Renal cortical epithelial cell (primary cell): ENCODE measurements at places on chromosomes 3 and 15. TPM values are rescaled to one million over a fixed set of nuclear protein-coding genes. Genes with fewer than 3 reads are reported as not detected.

DNA sequence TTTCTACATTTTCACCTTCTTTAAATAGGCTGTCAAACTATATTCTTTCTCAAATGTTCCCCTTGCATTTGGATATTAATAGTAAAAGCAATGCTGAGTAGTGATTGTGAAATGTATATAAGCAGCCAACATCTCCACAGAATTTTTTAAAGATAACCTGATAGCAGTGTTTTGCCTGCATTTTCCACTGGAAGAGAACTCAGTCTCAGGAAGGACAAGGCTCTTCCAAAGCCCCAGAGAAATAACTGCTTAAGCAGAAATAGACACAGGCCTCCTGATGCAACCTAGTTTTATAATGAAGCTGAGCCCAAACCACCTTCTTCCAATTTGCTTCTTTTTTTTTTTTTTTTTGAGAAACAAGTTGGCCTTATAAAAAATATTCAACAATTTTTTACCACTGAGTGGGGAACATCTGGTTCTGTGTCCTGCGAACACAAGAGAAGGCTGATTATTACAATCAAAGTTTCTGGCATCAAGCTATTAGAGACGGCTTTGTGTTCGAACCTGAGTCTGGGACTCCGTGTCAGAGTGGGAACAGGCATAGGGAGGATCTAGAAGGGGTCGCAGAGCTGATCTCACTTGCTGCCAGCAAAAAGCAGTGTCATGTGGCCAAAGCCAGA lies 332.5 kb upstream of the TBL1XR1 start:
- no peak for DNase-seq

DNA sequence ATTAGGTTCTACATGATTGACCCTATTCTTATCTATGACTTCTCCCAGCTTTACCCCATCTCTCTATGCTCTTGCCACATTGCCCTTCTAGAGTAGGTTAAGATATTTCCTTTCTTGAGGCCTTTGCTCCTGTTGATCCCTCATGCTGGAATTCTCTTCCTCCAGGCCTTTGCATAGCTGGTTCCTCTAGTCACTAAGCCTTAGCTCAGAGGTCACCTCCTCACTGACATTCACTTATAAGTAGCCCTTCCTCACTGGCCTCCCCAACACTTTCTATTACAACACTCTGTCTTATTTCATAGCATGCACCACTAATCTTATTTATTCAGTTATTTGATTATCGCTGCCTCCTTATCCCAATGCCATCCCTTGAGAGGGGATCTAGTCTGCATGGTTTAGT lies 228.4 kb upstream of the COL8A1 start:
- peak; percentile 12 for DNase-seq

DNA sequence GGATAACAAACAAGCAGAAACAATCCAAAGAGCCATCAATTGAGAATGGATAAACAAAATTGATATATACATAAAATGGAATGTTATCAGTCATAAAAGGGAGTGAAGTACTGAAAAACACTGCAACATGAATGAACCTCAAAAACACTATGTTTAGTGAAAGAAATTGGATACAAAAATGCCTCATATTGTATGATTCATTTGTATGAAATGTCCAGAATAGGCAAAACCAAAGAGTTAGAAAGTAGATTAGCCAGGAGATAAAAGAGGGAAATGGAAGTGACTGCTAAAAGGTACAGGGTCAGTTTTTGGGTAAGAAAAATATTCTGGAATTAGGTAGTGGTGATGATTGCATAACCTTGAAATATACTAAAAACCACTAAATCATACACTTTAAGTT lies 9.8 kb upstream of the SLC25A36 start:
- no peak for DNase-seq

CRYGS gene
- 1.2 TPM in 1 of 2 replicates, not detected in the other for total RNA-seq

DNA sequence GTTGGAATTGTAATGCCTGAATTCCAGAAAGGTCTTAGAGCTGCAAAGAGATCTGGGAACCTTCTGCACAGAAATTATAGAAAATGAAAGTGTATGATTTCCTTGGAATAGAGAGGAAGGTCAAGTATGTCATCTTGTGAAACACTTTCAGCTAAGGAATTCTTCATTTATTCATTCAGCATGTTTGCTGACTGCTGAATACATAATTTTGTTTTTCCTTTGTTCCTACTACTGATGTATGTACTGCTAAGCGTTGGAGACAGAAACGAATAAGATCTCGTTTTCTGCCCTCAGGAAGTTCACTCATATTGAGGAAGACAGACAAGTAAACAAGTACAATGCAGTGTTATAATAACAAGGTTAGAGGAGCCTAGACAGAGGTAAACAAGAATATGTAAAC lies 14.3 kb upstream of the IL20RB start:
- no peak for DNase-seq

ANKRD34C gene
- not detected in 2 replicates for total RNA-seq

CPNE4 gene
- 0.05 and 0.35 TPM in 2 replicates for total RNA-seq

PLSCR2 gene
- total RNA-seq = 1.4 TPM in 1 of 2 replicates, not detected in the other

DNA sequence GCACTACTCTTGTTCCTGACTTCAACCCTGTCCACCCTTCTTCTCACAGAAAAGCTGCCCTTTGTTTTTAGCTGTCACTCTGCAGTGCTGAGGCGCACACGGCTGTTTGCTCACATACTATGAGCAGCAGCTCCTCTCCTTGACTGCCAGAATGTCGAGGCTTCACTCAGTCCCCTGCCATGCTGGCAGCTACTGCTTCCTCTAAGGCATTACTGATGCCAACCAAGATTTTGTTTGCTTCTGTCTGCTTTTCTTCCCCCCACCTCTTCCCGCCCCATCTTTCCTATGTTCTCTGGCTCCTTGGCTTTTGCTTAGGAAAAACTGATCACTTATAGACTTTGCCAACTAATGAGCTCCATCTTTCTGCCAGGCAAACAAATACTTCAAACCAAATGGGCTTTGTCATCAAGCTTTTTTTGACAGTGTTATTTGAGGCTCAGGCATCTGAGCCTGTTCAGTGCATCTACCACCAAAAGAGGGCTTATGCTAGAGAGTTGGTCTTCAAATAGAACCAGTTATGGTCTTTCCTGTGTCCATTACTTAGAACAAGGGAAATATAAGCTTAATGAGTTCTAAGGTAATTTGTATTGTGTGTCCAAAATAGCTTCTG lies 81.0 kb downstream of the FBXL2 start:
- DNase-seq = no peak

DNA sequence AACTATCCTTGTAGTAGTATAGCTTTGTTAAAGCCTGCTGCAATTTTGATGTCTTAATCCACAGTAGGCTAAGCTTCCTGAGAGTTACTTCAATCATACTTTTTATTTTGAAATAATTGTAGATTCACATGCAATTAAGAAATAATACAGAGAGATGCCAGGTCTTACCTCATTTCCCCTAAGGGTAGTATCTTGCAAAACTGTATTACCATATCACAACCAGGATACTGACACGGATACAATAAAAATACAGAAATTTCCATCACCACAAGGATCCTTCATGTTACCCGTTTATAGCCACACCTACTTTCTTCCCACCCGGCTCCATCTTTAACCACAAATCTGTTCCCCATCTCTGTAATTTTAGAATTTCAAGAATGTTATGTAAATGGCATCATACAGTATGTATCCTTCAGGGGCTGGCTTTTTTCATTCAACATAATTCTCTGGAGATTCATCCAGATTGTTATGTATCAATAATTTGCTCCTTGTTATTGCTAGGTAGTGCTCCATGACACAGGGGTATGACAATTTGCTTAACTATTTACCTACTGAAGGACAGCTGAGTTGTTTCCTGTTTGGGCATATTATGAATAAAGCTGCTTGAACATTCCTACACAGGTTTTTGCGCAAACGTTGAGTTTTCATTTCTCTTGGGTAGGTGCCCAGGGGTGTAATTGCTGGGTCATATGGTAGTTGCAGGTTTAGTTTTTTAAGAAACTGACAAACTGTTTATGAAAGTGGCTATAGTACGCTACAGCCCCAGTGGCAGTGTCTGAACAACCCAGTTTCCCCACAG lies 21.6 kb downstream of the BDH1 start:
- no peak for DNase-seq

GRCh38 chr3:72259755-72260587 lies 475.0 kb upstream of the PROK2 start:
- DNase-seq = no peak

INO80 gene
- total RNA-seq = 21.2 and 33.9 TPM in 2 replicates

DNA sequence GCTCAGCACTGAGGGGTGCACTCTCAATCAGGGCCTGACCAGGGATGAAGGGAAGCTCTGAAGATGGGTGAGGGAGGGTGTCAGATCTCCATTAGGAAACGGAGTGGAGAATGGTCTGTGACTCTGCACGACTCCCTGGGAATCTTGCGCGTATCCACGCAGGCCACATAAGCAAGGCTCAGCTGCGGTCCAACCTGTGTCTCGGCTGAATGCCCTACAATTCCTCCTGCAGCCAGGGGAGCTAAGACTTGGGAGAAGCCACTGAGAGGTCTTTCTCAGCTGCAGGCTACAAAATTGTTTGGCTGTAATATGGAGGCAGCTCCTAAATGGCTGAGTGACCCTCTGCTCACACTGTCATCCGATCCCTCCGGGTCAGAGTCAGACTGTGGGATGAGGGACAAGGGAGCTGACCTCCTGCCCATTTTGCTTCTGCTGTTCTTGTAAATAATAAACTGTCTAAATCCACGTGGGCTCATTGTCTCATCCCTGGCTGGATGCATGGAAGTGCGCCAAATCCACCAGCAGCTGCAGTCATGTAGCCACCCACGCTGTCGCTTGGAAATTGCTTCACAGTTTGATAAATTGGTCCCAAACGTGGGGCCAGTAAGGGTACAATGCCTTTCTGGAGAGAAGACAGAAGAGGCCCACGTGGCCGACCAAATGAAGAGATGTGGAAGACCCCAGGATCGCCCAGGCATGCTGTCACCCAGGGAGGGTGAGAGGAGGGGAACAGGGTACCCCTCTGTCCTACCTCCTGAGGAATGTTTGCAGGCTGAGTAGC lies 30.5 kb downstream of the ALS2CL start:
- DNase-seq = peak; percentile 38

SPATA12 gene
- 0.10 TPM in 1 of 2 replicates, not detected in the other for total RNA-seq
